Spinal cord (tissue), 10 donors: ENCODE measurements at places on chromosomes 6 and 20. TPM values are rescaled to one million over a fixed set of nuclear protein-coding genes. Genes with fewer than 3 reads are reported as not detected.

- no peak for DNase-seq
Measured at GRCh38 chr6:111976139-111976538, 77.8 kb upstream of the CCN6 start.

GRCh38 chr6:31836474-31837368 is 9.2 kb downstream of the HSPA1B start:
- DNase-seq = no peak

GRCh38 chr6:92977018-92977417 is 442.3 kb downstream of the EPHA7 start:
- no peak for DNase-seq

GRCh38 chr6:37314487-37315156 is 39.2 kb upstream of the RNF8 start:
- peak; percentile 34 for DNase-seq

GRCh38 chr6:17032590-17032987 is 69.3 kb upstream of the STMND1 start:
- no peak for DNase-seq

- DNase-seq = no peak
Measured at GRCh38 chr6:165766457-165766856, 103.4 kb upstream of the PDE10A start.

DNA sequence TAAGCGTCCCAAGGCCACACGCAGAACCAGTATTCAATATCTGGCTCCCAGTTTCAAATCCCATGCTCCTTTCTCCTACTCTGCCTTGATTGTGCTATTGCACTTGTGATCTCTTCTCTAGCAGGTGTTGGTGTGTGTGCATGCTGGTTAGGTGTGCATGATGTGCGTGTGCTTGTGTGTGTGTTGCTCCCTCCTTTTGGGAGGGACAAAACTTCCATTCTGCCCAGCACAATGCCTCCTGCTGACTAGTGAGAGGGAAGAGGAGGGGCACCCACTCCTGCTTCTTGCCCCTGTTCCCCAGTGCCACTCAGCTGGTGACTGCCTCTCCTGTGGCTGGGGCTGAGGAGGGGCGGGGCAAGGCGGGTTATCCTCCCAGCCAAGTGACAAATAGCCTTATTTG is 19.7 kb downstream of the CD40 start:
- no peak for DNase-seq

GRCh38 chr6:169172456-169172855 is 81.2 kb downstream of the THBS2 start:
- no peak for DNase-seq

GRCh38 chr6:127547215-127547614 is 28.1 kb upstream of the MTCL3 start:
- DNase-seq = no peak

- peak; percentile 29 for DNase-seq
Measured at GRCh38 chr20:56630506-56631317, 1.6 kb downstream of the TFAP2C start.

GRCh38 chr6:166627875-166628801 is 1.1 kb upstream of the RPS6KA2 start:
- DNase-seq = no peak

- DNase-seq = no peak
Measured at GRCh38 chr6:10163203-10163962, 251.5 kb downstream of the TFAP2A start.

DNA sequence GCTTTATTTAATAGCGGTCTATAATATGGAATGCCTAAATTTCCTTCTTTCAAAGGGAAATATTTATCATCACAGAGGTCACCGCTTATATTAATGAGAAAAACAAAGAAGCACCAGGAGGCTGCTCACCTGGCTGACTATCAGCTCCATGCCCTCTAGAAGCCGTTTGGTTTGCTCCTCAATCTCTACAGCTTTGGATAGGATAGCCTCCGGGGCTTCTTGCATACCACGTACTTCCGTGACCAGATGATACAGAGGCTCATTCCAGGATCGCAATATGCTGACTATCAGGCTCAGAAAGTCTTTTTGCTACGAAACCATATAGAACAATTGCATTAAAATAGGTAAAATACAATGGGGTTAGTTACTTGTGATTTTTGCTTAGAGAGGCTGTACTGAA is 6.8 kb downstream of the PRL start:
- no peak for DNase-seq

DNA sequence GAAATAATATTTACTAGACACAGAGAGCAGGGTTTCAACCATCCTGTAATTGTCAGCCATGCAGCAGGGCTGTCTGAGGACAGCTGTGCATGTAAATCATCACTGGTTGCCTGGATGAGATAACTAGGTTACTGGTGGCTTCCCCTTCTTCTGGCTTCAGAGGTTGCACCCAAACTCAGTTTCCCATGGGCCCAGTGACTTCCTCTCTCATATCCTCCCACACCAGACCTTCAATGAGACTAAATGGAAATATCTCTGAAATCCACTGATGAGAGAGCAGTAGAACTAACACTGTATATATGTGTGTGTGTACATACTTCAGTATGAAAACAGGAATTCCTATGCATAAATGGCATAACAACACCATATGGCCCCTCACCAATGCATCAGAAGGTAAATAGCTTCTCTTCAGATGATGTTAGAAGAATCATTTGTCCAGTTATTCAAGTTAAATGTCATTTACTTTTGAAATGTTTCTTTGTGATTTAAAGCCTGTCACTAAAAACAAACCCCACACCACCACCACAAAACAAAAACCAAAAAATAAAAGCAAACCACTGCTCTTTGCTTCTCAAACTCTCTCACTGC is 51.0 kb upstream of the IL20RA start:
- DNase-seq = no peak

GRCh38 chr6:36068012-36068392 is 40.4 kb downstream of the MAPK14 start:
- no peak for DNase-seq

DNA sequence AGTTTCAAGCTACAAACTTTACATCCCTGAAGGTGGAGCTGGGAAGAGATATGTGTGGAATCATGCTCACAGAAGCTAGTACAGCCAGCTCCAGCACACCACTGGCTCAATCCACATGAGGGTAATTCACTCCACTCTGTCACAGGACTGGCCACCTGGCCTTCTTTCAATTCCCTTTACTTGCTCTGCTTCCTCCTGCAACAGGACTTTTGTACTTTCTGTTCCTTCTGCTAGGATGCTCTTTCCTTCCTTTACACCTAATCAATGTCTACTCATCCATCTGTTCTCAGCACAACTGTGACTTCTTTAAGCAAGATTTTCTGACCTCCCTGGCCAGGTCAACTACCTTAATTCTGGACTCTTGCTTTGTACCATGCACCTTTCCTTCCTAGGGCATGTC is 39.4 kb upstream of the MYB start:
- no peak for DNase-seq

DNA sequence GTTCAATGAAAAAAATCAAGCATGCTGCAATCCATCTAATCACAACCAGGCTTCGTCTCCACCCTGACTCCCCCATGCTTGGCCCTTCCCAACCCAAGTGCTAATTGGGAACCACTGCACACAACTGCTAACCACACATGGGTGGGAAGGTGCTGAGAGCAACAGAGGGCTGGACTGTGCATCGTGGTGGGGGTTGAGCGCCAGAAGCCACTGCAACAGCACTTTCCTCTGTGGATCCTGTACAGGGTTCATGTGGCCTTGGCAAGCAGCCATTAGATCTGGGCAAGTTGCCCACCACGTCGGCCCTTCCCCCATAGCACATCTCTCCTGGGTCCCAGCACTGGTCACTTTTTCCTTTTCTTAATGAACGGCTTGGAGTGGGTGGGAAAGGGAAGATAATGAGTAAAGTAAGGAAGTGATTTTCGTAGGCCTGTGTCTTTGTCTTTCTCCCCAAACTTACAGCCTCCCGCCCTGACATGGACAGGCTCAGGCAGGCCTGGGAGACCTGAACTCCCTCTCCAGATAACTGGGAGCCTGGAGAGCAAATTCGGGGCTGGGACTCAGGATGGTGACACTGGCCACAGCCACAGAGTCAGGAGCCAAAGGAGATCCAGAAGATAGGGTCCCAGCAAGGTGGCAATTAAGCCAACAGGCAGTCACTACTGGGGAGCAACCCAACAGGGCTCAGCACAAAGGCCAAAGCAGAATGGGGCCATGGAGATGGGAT is 34.4 kb upstream of the MRPS10 start:
- peak; percentile 33 for DNase-seq

GRCh38 chr6:145086197-145086596 is 649.1 kb downstream of the EPM2A start:
- no peak for DNase-seq

GRCh38 chr6:169978615-169979161 is 227.3 kb downstream of the ERMARD start:
- DNase-seq = no peak

The PBX2 gene
- total RNA-seq = 39.2 TPM

The TTPAL gene
- total RNA-seq = 11.4 TPM

The L3MBTL1 gene
- 22.1 TPM for total RNA-seq

The SLC17A5 gene
- 33.4 TPM for total RNA-seq

The CPNE5 gene
- 9.6 TPM for total RNA-seq

The SRMS gene
- not detected for total RNA-seq

The ECT2L gene
- 0.99 TPM for total RNA-seq

The RAB44 gene
- total RNA-seq = 0.59 TPM

The CITED2 gene
- total RNA-seq = 152 TPM

The CRISP3 gene
- 0.22 TPM for total RNA-seq
